Ascending aorta (tissue), 2 donors: ENCODE measurements at places on chromosomes 7 and 10.

DNA sequence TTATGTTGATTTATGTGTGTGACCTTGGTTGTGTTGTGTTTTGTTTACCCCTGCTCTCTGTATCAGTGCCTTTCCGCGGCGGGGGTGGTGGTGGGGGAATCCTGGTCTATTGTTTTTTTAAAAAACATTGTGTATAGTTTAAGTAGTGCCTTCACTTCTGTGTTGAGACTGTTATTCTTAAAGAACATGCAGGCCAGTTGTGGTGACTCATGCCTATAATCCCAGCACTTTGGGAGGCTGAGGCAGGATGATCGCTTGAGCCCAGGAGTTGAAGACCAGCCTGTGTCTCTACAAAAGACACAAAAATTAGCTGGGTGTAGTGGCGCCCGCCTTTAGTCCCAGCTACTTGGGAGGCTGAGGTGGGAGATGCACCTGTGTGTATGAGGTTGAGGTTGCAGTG, 429.0 kb upstream of the LRGUK start:
- DNase-seq: no peak

- DNase-seq: no peak
These were observed 199.0 kb downstream of the PTEN start for GRCh38 chr10:88062385-88062784.

GRCh38 chr7:47330026-47330425, 251.9 kb downstream of the TNS3 start:
- DNase-seq: no peak

DNA sequence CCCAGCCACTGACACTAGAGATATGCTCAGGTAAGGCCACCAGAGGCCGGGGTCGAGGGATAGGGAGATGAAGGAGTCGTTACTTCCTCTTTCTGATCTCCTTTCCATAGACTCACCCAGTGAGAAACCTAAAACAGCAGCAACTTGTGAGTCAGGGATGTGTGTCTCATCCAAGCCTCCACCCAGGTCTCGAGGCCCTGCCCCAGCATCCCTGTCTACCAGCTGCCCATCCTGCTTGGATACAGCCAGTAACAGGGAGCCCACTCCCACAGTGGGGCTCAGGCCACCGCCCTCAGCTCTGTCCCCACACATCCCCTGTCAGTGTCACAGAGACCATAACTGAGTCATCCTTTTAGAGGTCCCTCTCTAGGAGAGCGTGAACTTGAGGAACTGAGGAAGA, 49.6 kb upstream of the CHST15 start:
- DNase-seq: no peak

GRCh38 chr7:24842029-24842428, 84.8 kb upstream of the GSDME start:
- DNase-seq: no peak

DNA sequence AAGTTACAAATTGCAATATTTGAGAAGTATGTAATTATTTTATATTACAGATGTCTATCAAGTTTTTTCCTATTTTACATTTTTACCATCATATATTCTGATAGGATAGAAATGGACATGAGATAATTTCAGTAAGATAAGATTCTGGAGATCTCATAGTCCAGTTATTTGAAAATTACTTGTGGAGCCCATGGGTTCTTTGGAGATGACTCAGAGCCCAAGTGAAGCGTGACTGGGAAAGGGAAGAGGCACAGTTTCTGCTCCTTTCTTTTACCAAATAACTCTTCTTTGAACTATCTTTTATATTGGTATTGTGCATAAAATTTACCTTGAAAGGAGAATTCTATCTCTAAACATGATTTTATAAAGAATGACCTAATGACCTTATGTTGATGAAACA, 2.4 kb downstream of the CD36 start:
- DNase-seq: no peak

DNA sequence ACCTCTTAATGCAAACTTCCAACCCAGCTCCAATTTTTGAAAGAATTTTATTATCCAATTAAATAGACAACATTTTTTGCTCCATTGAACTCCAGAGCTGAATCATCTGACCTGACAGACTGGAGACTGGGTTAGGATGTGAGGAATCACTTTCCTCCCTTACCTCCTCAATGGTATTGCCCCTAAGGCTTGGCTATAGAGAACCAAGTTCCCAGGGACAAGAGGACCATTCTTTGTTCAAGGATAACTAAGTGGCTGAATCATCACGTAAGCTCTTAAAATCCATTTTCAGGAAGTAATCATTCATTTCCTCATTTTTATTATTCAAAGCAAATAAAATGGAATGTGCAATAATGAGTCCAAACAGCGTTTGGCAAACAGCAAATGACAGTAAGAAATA, 335.1 kb downstream of the GATA3 start:
- no peak for DNase-seq

DNA sequence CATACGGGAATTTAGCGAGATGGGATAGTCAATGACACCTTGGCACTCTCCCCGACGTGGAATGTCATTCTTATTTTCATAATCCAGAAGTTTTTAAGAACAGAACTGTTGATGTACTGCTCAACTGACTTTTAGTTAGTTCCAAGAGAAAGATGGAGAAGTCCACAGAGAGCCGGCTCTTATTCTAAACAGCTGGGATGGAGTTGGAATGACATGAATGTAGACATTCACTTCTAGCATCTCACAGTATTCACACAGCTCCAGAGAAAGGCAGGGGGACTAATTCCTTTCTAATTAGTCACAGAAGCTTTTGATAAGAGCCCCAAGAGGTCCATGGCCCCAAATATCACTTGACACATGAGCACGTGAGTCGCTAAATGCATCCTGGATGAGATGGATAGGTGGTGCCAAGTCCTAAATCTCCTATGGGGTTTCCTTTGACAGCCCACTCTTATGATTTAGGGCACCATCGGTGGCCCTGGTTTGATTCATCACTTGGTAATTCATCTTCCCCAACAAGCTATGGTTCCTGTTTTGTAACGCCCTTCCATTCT, 420.3 kb upstream of the AUTS2 start:
- no peak for DNase-seq

- no peak for DNase-seq
These were observed 67.6 kb upstream of the FGFR2 start for GRCh38 chr10:121665809-121666208.

DNA sequence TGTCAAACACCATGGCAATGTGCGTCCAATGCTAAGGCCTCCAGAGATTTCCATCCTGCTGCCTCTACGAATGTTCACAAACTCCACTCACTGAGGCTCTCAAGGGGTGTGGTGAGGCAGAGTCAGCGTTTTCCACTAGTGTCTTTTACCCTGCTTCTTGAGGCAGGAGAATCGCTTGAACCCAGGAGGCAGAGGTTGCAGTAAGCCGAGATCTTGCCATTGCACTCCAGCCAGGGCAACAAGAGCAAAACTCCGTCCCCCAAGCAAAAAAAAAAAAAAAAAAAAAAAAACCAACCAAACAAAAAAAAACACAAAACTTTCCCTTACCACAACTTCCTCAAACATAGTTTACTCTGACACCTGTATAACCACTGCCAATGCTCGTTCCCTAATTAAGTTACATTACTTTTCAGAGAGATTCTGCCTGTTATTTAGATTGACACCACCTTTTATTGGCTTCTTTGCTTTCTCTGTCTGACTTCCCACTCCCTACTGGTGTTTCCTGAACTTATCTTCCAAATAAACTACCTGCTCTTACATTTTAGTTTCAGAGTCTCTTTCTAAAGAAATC, 102.1 kb upstream of the ZNF746 start:
- DNase-seq: peak; percentile 24

DNA sequence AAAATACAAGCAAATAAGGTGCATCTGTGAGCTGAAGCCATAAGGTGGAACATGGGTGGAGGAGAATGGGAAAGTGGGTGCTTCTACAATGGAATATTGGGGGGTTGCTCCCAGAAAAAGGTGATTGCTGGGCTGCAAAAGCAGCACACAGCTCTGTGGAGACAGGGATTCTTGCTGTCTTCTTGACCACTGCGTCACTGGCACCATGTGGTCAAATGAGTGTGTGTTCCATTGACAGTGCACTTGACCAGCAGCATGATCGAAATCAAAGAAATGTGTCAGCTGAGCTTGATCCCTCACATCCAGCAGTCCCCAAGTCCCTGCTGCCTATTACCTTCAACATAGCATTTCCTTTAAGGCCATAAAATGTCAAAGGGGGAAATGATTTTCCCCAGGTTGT, 56.2 kb downstream of the GPR26 start:
- DNase-seq: no peak

GRCh38 chr7:81140775-81141174, 221.9 kb upstream of the SEMA3C start:
- DNase-seq: no peak

DNA sequence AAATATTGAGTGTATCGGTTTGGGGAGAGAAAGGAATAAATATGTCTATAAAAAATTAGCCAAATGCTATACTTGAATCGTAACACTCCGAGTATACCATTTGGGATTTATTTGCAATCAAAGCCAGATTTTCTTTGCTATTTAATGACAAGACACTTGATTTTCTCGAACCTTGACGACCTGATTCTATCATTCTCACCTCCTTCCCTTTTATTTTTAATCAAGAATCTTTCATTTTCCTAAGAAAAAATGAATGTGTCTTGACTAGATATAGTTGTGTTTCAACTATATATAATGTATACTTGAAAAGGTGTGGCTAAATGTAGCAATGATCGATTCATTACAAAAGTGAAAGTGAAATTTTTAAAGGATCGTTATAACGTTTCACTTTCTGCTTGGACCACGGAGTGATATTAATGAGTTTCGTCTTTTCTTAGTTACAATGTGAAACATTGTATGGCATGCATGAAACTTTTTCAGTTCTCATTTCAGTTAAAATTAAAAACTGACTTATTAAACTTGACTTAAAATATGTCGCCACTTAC, 562 bp downstream of the NUB1 start:
- DNase-seq: no peak

DNA sequence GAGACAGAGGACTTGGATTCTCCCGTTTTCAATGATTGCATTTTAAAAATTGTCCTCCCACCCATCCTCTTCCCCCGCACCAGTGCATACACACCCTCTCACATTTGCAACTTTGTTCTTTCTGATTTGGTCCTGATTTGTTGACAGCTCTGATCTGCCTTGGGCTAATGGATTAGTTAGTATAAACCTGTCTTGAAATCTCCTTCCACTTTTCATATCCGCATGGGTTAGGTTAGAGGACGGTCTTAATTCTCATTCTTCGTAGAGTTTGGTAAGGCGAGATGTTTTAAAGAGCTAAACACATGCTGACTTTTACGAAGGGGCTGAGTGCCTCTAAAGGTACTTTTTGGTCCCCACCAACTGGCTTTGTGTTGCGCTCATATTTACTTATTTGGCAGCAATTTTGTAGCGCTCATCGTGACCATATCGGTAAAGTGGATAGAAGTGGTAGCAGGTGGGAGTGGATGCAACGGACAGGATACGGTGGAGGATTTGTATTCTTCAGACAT, 1.1 kb downstream of the AHR start:
- no peak for DNase-seq

GRCh38 chr7:151829707-151830106, 47.2 kb downstream of the PRKAG2 start:
- no peak for DNase-seq

GRCh38 chr7:157309988-157310668, 26.7 kb upstream of the DNAJB6 start:
- no peak for DNase-seq

- peak; percentile 12 for DNase-seq
These were observed 56.5 kb downstream of the MMRN2 start for GRCh38 chr10:86900955-86901354.

DNA sequence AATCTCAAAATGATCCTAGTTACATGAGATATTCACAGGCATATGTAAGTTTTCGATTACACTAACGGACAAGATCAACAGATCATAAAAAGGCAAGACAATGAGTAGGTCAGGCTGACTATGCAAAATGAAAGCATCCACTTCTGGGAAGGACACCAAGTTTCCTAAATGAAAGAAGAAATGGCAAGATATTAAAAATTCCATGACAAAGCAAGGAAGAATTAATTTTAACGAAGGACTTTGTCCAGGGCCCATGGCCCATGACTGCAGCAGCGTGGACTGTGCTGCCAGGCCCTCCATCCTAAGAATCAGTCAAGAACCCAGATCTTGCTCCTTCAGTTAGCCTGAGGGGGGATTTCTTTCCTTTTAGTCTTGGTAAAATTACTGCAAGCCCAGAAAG, 182.4 kb upstream of the FRMD4A start:
- no peak for DNase-seq
